Activated CD4-positive, alpha-beta T cell treated with anti-CD3 and anti-CD28 coated beads, Interleukin-2, amount 50 U/mL, for 48 hours (primary cell): ENCODE measurements at places on chromosomes 2 and 18.

DNA sequence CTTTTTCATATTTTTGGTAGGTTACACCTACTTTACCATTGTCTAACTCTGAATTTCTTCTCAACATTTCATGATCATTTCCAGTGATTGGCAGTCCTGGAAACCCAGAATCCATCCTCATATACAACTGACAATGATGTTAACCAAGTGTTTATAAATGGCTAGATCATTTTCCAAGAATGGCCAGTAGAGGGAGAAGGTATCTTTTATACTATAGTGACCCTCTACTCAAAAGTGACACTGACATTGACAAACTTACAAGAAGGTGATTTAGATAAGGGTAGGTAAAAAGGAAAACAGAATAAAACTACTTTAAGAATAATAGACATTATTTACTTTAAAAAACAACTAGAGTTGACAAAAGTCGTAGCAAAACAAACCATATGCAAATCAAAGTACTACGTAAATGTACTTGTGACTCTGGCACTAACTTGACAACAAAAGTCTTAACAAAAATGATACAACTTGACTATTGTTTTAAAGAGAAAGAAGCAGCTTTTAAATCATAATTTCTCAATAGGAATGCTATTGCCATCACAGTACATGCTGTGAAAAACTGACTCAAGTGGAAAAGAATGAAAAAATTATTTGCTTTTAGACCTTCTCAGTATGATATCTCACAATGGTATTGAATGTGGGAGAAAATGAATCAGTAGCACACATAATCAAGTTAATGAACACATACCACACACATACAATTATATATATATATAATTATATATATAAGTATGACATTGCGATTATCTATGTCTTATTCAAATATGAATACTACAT, 76.6 kb upstream of the GRB14 start:
- no peak for DNase-seq

GRCh38 chr2:165390875-165391274, 78.6 kb upstream of the CSRNP3 start:
- no peak for DNase-seq

- no peak for DNase-seq
Observed at GRCh38 chr2:10038123-10038522, 5.2 kb upstream of the KLF11 start.

DNA sequence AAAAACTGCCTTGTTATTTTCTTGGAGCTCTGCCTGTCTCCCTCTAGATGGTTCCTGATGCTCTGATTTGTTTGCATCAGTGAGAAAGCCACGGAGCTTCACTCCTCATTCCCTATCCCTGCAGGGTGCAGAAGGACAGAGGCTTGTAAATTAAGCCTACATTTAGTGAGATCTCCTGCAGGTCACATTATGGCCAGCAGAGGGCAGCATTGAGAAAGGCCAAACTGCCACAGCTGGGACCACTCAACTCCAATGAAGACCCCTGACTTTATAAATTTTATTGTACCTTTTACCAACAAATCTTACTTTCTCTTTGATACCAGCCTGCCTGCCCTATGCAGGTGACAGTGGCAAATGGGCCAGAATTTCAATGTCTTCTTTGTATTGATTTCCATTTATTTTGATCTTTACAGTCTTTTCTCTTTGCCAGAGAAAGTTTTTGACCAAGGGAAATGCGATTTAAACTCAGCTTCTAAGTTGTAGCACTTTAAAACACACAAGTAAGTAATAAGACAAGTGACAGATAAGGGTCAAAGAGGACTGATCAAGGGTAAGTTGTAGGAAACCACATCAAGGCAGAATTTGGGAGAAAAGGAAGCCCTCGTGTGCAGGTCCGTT, 1029.1 kb upstream of the KLHL29 start:
- peak; percentile 62 for DNase-seq

DNA sequence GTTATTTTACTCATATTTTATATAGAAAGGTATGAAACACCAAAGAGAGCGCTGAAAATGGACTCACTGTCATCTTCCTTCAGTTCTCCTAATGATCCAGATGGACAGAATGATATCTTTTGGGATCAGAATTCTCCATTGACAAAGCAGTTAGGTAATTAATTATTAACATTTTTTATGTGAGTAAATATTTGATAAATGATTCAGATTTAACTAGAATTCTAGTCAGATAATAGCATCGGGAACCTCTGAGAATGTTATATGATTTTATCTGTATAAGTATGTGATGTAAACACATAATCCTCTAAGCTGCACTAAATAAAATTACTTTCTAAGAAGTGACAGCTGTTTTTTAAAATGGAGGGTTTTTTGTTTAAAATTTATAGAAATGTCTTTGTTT, 2.0 kb downstream of the ETAA1 start:
- DNase-seq: no peak

GRCh38 chr2:240482141-240482540, 46.7 kb downstream of the GPC1 start:
- no peak for DNase-seq

GRCh38 chr18:76491473-76491775, 3.6 kb downstream of the ZNF516 start:
- DNase-seq: peak; percentile 72

DNA sequence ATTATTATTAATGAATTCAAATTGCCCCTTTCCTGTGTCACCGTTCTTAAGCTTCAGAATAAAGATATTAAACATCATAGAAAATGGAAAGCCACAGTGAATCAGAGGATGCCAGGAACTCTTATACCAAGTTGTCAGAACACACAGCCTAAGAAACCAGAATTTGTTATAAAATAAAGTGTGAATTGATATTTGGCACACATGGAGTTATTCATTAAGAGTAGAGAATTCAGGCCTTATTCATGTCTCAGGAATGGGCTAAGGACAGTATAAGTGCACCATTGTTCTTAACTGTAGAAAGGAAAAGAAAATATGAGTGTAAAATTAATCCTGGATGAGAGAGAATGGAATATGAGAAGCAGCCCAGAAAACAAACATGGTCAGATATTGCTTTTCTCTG, 86.7 kb upstream of the ATP8B1 start:
- DNase-seq: no peak

DNA sequence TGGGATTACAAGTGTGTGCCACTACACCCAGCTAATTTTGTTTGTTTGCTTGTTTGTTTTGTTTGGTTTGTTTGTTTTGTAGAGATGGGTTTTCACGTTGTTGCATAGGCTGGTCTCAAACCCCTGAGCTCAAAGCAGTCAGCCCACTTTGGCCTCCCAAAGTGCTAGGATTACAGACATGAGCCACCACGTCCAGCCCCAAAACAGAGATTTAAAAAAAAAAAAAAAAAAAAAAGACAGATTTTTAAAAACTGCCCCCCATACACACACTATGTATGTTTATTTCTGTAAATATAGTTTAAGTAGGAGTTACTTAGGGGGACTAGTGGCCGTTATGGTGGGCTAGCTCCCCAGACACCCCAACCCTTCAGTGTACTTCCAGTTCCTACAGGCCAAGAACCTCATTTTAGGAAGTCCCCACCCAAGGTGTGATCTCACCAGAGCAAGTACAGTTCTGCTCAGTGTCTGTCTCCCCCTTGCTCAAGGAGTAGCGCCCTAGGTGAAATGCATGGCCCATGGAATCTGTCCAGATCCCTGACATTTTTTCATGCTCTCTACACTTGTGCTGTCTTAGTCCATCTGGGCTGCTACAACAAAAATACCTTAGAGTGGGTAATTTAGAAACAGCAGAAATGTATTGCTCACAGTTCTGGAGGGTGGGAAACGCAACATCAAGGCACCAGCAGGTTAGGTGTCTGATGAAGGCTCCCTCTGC, 1.6 kb upstream of the TMBIM1 start:
- DNase-seq: no peak

- no peak for DNase-seq
Observed at GRCh38 chr2:207341804-207342203, 176.1 kb upstream of the KLF7 start.

DNA sequence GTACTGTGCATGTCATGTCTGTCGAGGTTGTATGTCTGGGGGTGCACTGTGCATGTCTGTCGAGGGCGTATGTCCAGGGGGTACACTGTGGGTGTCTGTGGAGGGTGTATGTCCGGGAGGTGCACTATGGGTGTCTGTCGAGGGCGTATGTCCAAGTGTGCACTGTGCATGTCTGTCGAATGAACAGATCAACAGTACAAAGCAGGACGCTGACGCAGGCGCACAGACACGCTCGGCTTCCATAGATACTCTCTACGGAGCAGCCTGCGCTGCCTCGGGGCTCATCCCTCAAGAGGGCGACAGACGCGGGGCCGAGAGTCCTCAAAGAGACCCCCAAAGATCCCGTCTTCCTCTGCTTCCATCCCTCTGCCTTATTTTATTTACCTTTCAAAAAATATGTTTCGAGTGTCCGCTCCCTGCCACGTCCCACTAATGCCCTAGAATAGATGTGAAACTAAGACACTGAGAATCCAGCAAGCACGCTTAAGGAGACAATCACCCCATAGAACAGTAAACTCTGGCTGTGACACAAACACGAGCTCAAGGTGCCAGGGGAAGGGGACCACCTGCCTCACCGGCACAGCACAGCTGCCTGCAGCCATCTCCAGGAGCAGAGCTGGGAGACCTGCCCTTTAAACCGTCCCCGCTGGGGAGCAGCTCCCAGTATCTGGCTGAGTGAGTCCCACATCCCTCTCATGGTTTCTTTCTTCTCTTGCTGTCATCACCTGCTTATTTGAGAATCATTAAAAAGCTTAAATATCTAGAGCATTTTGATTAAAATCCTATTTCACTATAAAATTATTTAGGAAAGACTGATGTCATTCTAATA, 250.5 kb upstream of the MYT1L start:
- no peak for DNase-seq

DNA sequence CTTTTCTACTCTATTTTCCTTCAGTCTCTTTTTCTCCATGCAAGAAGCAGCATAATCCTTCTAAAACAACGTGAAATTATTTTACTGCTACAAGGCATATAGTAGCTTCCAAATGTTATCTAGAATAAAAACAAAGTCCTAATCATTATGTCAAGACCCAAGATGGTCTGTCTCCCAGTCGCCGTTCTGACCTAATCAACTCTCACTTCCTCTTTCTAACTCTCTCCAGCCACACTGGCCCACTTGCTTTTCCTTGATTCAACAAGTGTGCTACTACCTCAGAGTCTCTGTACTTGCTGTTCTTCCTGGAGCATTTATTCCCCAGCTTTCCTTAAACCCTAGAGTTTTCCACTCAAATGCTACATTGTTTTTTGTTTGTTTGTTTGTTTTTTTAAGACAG, 1491.2 kb downstream of the LRP1B start:
- DNase-seq: no peak

DNA sequence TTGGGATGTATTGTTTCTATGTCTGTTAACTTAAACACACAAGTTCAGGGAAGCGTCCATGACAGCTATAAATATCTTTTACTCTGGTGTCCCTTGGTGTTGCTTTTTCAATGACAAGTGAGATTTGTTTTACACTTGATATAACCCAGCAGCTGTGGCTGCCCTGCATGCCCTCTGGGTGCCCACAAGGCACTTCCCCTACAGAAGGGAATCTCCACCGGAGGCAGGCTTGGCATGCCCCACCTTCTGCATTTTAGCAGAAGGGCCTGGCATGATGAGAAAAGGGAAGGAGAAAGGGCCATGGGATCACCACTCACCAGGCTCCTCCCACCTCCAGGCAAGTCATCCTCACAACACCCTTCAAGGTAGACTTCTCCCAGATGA, 68.7 kb downstream of the TMEM247 start:
- DNase-seq: no peak

DNA sequence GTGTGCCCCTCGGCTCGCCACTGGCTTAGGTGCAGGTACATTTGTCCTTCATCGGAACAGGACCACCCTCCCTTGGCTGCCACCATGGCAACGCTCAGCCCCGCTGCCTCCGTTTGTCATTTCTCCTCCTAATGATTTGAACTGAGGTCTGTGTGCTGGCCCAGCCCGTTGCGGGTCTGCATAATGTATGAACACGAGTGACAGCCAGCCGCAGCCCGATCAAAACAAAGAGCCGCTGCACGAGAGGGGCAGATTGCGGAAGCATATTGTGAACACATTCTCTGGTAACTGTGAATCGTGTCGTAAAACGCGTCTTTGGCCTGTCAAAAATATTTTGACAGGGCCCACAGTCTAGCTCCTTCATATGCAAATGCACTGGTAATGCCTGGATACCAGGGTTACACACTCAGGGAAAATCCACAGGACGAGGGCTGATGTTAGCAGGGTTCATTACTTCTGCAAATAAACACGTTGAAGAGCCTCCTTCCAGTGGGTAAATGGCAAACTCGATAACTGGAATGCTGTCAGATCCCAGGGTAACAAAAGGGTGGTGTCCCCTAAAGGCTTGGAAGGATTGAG, 137.0 kb downstream of the AGAP1 start:
- DNase-seq: no peak

DNA sequence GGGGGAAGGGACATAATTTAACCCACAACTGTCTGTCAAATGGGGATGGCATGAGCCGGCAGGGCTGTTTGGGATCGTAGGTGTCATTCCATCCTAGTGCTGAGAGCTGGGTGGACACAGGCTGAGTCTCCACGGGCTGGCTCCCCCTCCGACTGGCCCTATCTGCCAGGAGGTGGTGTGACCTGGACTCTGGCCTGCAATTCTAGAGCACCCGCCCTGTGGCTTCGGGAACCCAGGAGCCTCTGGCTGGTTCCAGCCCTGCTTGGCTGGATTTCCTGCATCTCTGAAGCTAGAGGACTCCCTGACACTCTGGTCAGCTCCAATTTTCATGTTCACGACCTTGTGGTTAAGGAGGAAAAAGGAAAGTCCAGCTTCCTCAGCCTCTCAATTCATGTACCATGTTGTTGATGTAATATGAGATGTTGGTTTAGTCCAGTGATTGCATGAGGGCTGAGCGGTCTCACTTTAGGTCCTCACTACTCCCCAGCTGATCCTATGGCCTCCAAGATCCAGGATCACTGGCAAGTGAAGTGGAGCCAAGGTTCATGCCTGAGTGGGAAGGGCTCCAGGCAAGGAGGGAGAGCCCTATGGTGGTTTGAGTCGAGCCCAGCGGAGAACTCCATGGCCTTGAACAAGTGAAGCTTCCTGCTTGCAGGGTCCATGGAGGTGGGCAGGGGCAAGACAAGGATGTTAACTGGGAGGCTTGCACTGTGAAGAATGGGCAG, 169.1 kb downstream of the NDUFA10 start:
- no peak for DNase-seq
